GM12878 (cell line): ENCODE measurements at places on chromosomes 6 and 20. TPM values are rescaled to one million over a fixed set of nuclear protein-coding genes. Genes with fewer than 3 reads are reported as not detected.

DNA sequence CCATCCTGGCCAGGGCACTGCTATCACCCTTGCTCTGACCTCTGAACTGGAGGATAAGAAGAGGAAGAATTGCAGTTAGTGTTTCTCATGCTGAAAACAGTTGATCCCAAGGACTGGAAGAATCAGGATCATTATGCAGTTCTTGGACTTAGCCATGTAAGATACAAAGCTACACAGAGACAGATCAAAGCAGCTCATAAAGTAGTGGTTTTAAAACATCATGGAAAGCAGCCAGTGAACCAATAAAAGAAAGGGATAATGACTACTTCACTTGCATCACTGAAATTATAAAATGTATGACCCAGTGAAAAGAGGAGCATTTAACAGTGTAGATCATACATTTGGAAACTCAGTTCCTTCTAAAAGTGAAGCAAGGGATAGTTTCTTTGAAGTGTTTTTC is 47.7 kb downstream of the DNAH8 start:
- DNase-seq, result no peak

- no peak for DNase-seq
Observed at GRCh38 chr6:108667993-108668392, 107.3 kb downstream of the FOXO3 start.

DNA sequence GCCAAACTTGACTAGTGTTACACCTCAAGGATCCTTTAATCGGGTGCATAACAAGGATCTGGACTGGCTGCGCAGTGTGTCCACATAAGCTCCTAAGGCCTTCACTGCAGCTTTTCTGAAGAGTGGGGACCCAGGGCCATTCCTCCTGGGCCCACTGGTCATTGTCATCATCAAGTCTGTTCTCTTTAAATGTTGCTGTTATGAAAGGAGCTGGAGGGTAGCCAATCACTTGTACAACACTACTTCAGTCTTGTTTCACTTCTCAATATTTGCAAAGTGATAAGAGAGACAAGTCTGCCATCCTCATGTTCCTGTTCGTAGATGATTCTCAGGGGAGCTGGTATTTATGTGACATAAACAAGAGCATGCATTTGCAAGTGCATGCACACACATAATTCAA is 149.8 kb downstream of the SYNDIG1 start:
- DNase-seq, result peak; percentile 7

FOXC1 gene
- total RNA-seq, result 1.5 and 1.7 TPM in 2 replicates

RNF144B gene
- total RNA-seq, result 0.18 and 0.58 TPM in 2 replicates

GRCh38 chr20:31440012-31440659 is at the start of gene DEFB123:
TSS of gene DEFB123 (plus strand) at chr20:31440632. CDS start at chr20:31440699, 67 bp downstream.
- no peak for DNase-seq

DNA sequence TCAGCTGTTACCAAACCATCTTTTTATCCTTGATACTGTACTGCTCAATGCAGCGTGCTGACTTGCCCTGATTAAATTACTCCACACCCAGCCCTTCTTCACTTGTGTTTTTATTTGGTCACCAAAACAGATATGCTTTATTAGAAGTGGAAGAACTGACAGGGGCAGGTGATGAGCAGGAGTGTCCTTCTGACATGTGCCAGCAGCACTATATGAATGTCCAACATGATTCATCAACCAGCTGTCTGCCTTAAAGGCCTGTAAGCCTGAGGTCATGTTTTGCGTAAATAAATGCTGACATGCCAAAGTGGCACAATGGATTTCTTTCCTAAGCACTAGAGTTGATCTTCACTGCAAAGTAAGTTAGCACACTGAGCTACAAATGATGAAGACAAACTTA is 15.4 kb downstream of the POPDC3 start:
- DNase-seq, result no peak

GRCh38 chr6:70680396-70680795 is 12.7 kb downstream of the SMAP1 start:
- DNase-seq, result no peak

HLA-DRB5 gene
- total RNA-seq, result 84.0 and 88.3 TPM in 2 replicates

DNA sequence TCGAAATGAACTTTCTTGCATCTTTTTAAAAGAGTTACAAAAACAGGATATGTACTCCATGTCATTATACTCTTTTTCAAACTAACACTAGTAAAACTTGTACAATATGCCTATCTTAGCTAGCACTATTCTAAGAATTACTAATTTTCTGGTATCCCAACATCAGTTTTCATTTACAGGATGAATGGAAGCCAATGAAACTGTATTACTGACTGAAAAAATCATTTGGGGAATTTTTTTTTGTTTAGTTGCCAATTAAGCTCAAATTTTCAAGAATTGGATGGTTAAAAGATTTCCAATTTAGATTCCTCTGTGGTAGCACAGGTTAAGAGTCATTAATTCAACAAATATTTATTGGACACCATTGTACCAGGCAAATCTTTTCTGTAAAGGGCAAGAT is 30.7 kb downstream of the TASP1 start:
- no peak for DNase-seq

DNA sequence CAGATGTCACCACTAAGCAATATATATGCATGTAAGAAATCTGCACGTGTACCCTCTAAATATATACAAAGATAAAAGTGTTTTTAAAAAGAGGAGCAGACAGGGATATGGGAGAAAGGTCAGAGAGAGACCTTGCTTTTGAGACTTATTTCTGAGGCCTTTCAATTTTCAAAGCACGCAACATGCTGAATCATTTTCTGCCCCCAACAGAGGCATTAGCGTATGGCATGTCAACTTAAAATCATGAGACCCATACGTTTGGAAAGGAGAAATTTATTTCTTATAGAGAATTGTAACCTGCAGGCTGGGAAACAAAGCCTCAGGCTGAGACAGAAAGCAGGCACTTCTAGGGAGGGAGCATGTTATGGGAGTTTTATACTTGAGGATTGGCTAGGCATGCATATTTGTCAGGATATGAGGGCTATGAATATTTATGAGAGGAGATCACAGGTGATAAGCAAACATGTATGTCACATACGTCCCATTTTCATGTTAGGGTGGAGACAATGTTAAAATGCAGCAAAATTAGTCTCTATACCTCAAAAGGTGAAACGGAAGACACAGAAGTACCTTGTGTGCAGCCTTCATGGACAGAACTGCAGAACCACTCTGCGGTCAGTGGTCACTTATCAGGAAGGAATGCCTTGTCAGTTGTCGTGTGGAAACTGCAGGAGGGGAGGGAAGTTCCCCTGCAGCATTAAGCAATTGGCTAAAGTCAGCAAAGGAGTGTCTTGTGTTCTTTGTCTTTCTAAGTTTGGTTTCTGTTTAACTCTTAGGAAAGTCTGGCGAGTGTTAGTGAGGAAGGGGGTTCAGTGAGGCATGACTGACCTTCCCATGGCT is 6.3 kb upstream of the GABRR2 start:
- DNase-seq, result peak; percentile 28

DNA sequence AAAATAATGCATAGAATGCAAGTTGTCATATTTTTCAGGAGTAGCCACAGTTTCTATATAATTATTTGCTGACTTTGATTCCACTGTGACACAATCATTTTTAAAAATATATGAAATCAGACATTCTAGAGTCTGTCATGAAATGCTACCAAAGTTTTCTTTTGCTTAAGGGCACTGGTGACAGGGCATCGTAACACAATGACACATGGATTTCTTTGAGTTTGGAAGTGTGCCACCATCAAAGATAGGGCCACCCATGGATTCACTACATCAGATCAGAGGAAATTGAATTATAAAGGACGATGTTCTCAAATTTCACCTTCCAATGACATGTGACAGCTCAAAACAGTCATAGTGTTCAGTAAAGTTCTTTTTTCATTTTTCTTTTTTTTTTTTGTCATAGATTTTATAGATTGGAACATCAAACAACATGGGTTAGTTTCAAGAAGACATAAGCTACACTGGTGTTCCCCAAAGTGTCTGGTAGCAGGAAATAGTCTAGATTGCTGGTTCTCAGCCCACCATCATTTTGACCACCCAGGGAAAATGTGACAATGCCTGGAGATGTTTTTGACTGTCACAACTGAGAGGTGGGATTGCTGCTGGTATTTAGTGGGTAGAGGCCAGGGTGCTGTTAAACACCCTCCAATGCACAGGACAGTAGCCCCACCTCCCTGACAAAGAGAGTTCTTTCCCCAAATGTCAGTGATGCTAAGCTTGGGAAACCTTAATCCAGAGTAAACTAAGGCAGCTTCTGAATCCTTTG is 123.8 kb upstream of the DOK5 start:
- no peak for DNase-seq

DNA sequence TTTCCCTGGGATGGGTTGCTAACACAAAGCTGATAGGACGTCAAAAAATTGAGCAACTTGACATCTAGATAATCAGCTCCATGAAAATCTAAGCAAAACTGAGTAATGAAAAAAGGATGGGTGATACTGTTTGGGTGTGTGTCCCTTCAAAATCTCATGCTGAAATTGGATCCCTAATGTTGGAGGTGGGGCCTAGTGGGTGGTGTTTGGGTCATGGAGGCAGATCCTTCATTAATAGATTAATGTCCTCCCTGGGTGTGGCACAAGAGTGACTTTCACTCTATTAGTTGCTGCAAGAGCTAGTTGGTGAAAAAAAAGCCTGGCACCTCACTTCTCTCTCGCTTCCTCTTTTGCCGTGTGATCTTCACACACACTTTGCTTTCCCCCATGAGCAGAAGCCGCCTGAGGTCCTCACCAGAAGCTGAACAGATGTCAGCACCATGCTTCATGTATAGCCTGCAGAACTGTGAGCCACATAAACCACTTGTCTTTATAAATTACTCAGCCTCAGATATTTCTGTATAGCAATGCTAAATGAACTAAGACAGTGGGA is 160.9 kb downstream of the FRK start:
- no peak for DNase-seq

OR12D3 gene
- not detected in 2 replicates for total RNA-seq

DNA sequence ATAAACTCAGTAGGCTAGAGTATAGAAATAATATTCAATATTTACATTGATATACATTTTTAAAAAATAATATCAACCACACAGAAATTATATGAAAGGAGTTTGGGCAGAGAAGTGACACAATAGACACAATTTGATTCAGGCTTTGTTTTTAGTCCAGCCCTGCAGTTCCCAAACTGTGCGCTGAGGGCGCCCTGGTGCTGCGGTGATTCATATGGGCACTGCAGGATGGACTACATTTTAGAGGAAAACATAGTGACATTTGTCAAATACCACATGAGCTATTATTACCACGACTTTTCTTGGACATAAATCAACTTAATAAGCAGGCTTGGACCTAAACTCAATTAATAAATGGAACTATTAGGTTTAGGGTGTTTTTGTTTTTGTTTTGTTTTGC is 364.3 kb upstream of the ID4 start:
- no peak for DNase-seq

DNA sequence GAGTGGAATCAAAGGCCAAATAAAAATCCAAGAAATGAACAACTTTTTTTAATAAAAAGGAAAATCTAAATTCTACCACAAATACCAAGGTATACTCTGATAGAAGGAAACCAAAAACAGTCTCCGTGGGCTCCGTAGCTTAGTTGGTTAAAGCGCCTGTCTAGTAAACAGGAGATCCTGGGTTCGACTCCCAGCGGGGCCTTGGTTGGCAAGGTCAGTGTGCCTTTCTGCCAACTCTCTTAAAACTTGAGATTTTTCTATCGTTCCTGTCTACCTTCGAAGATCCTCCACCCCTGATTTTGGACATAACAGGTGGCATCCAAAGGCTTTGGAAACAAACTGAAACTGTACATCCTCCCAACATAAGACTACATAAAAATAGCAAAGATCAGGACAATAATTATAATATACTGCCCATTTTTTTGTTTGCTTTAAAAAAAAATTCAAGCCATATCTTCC is 197.9 kb downstream of the TRIM27 start:
- DNase-seq, result no peak

DNA sequence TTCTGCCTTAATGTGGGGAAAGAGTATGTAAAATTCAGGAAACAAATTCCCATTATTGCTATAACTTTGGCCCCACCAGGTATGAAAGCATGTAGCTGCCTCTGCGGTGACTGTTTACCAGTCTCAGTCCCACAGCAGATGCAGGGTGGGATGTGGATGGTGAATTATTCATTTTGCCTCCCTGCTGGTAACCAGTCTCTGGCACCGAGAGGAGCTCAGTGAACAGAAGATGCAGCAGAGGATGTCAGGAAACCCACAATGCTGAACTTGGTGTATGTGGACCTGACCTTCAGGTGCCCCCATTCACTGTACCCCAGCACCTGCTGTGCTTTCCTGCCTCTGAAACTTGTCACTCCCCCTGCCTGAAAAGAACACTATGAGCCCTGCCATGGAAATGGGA is 8.8 kb upstream of the METTL24 start:
- DNase-seq, result no peak

GRCh38 chr6:2480267-2480966 is 235.0 kb upstream of the GMDS start:
- DNase-seq, result no peak

RNF39 gene
- total RNA-seq, result not detected in 2 replicates

MAS1 gene
- total RNA-seq, result not detected in 2 replicates

GRCh38 chr20:21103582-21104465 is 2.3 kb downstream of the LINC00237 start:
- DNase-seq, result no peak
